Stimulated activated CD4-positive, alpha-beta T cell treated with anti-CD3 and anti-CD28 coated beads, Interleukin-4, amount 100 ng/mL, for 24 hours (primary cell): ENCODE measurements at places on chromosomes 12 and 14.

DNA sequence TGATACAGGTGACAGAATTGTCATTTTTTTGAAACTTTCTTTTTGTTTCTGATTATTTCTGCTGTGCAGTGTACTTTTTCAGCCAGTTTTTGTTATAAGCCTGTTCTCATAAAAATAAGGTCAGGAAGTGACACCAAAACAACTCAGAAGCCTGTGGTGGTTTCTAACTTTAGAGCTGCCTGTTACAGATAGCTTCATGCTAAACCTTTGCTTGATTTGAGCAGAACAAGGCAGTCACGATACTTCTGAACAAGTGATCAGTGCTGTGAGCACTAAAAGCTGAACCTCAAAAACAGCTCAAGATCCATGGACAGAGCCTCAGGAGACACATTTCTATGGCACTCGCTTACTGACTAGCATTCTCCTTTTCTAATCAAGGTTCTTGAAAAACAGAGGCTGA is 82.0 kb downstream of the PRKCH start:
- no peak for DNase-seq

- no peak for DNase-seq
Observed at GRCh38 chr12:79019672-79020071, 155.1 kb downstream of the SYT1 start.

GRCh38 chr14:96265383-96266095 is 9.5 kb downstream of the BDKRB1 start:
- no peak for DNase-seq

GRCh38 chr12:54596526-54596946 is 8.1 kb upstream of the PPP1R1A start:
- DNase-seq: peak; percentile 61

- no peak for DNase-seq
Observed at GRCh38 chr12:85796001-85796400, 40.2 kb downstream of the RASSF9 start.

GRCh38 chr14:94964181-94964580 is 193.1 kb downstream of the DICER1 start:
- no peak for DNase-seq
